ENCODE measurements at places on chromosomes 1 and 21.

DNA sequence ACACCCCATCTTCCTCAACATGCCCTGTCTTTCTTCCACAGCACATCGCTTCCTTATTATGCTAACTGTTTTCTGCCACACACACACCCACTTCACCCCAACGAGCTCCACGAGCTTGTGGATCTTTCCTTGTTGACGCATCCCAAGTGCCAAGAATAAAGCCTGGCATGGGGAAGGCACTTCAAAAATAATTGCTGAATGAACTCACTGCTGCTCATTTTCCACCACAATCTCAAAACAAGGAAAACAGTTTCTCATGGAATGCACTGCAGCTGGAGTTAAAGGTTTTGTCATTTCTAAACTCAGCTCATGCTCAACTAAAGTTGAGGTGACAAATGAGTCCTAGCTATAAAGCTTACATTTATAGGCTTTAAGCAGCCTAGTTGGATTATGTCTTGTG is 86.0 kb downstream of the TIAM1 start:
- DNase-seq: no peak

- DNase-seq: no peak
These were observed 82.2 kb upstream of the C1orf105 start for GRCh38 chr1:172338295-172338735.

GRCh38 chr1:166089804-166090203 is 77.0 kb downstream of the FAM78B start:
- no peak for DNase-seq

DNA sequence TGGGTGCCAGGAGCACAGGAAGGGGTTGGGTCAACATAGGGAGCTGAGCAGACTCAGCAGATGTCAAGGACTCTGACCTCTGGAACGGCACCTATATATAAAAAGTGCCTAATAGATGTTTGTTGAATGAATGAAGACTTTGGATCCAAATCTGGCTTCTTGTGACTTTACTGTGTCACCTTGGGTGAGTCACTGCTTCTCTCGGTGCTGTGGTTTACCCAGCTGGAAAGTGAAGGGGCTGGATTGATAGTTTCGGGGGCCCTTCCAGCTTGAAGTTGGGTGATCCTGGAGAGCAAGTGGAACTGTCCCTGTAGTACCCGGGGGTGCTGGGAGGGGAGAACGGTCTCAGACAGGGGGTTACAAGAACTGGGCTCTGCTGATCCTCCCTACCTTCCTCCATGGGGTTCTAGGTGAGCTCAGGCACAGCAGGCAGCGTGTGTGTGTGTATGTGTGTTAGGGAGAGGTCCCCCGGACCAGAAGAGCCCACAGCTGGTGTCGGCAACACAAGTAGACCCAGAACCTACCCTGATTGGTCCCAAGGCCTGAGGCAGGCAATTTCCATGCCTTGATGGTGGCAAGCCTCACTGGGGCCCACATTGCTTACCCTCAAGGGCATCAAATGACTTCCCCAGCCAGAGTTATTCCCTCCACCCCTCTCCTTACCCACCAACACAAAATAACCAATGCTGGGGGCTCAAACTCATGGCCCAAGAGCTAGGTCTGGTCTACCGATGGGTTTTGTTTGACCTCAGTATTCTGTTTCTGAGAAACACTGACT is 5.5 kb upstream of the PADI1 start:
- no peak for DNase-seq

DNA sequence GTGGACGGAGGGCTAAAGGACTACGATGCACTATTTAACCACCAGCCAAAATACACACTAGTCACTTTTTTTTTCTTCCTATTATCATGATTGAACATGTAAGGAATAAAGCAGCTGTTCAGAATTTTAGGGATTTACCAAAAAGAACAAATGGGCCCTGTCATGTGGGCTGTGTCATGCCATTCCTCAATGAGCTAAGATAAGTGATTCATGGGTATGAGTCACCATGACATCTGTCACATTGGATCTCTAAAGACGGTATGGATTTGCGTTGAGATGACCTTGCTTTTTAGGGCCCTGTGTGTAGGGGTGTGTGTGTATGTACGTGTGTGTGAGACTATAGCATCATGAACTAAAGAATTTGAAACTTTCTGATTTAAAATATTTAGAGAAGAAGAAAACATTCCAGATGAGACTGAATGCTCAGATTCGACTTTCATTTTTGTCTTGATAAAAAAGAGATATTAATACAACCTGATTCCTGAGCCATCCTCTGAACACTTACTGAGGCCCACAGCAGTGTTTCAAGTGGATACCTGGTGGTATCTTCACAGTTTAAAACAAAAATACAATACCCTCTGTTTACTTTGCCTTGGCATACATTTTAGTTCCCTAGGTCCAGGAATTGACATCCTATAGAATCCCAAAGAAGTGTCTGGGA is 246.1 kb upstream of the DUSP10 start:
- no peak for DNase-seq

GRCh38 chr1:24886241-24886640 is 43.8 kb downstream of the RUNX3 start:
- no peak for DNase-seq

DNA sequence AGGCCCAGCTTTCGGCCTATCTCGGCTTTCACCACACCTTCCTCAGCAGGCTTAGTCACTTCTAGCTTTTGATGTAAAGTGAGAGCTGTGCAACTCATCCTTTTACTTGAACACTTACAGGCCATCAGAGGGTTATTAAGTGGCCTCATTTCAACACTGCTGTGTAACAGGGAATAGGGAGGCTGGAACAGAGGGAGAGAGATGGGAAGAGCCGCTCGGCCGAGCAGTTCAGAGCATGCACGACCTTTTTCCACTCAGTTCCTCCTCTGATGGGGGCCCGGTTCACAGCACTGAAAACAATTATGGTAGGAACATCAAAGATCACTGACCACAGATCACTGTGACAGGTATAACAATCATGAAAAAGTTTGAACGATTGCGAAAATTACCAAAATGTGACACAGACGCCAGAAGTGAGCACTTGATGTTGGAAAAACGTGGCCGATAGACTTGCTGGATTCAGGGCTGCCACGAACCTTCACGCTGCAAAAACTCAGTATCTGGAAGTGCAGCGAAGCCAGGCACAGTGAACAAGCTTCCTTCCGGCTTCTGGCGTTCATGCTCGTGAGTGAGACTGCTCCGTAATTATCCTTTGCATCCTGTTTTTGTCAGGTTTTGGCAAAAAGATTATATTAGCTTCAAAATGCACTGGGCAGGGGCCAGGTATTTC is 28.6 kb downstream of the AGPAT3 start:
- no peak for DNase-seq

DNA sequence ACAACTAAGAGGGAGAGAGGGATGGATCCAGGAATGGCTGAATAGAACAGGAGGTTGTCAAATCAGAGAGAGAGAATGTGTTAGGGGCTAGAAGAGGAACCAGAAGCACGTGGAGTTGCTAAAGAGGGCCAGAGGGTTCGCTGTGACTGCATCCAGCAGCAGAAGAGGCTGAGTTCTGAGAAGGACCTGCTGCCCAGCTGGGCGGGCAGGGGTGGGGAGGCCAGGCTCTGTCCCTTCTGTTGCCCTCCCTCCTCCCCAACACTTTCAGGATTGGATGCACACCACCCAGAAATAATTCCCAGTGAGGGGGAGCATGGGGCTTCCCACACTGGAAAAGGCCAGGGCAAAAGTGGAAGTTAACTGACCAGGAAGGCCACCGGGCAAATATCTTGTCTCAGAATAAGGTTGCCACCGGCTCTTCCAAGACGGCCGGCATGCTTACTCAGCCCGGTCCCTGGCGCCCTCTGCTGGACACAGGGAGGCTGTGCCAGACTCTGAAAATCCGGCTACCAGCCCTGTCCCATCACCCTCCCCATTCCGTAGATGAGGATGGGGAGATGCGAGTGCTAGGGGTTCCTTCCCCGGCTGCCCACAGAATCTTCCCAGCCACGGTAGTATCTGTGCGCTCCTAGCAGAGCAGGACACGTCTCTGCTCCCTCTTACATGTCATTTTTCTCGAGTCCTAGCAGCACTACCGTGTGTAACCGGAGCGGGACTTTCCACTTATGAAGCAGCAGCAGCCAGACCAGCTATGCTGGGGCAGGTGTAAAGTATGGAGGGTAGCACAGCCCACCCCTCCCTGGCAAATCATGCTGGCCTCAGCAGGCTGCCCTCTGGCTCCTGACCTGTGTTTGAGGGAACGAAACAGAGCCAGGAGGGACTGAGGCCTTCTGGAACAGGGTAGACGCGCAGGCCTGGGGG is 46.8 kb upstream of the A3GALT2 start:
- DNase-seq: peak; percentile 85

GRCh38 chr1:111201275-111202090 is 1.0 kb upstream of the DENND2D start:
- peak; percentile 35 for DNase-seq

- no peak for DNase-seq
These were observed 30.5 kb downstream of the TNFSF18 start for GRCh38 chr1:173020138-173020750.

- DNase-seq: no peak
These were observed 9.4 kb downstream of the E2F2 start for GRCh38 chr1:23521588-23521987.

DNA sequence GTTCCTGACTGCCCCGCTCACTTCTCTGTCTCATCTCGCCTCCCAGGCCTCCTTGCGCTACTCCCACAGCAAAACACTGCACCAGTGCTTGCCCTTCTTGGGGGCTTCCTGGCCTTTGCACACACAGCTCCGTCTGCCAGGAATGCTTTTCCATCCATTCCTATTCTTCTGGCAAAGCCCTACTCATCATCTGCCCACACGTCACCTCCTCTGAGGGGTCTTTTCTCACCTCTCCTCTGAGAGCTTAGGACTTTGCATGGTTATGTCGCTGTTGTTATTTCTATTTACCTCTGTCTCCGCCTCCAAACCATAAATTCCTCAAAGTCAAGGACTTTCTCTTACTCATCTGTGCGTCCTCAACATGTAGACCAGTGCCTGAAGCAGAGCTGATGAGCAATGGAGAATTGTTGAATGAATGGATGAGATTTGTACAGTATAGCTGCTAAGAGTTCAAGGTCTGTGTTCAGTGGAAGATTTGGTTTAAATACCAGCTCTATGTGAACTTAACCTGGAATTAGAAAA is 26.4 kb upstream of the BTG2 start:
- DNase-seq: no peak

Measured in activated T-cell treated with anti-CD3 and anti-CD28 coated beads, Interleukin-2, amount 50 U/mL, for 1 hour (primary cell).